ENCODE measurements at places on chromosomes 1 and 21.

- no peak for DNase-seq
These were observed 7.2 kb upstream of the CFHR5 start for GRCh38 chr1:196970182-196970581.

DNA sequence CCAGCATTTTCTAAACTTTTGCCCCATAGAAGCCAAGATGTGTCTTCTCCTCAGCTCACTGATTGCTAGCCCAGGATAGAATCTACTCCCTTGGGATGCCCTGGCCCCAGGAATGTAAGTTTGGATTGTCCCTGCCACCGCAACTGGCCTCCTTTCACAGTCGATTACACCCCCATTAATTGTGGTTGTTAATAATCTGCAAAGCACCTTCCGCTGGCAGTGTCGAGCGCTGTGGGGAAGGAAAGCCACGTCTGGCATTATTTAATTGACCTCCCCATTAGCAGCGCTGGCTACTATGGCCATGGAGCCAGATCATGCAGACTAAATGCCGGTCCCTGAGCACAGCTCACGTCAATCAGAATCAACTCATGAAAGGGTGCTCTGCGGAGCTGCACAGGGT lies 597.3 kb upstream of the PLXNA2 start:
- no peak for DNase-seq

DNA sequence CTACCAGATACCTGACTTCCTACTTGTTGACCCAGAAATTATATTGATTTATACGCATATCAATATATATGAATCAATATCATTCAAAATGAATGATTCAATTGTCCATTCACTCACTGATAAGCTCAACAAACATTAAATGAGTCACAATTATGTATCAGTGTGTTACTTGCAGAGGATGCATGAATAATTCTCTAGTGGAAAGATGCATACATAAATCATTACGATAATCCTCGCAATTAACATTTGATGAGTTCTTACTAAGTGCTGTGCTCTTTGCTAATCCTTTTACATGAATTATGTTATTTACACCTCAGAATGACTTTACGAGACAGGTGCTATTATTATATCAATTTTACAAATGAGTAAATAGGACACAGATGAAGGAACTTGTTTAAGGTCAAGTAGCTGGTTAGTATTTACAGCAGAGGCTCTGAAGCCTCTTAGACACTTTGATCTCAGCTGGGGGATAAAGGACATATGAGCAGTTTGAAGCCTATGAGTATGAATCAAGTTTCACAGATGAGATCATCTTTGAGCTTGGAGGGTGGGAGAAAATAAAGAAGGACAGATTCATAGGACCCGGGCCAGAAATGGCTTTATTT lies 112.8 kb upstream of the ADAMTS5 start:
- no peak for DNase-seq

- DNase-seq: no peak
These were observed 158.9 kb upstream of the PROX1 start for GRCh38 chr1:213828867-213829266.

DNA sequence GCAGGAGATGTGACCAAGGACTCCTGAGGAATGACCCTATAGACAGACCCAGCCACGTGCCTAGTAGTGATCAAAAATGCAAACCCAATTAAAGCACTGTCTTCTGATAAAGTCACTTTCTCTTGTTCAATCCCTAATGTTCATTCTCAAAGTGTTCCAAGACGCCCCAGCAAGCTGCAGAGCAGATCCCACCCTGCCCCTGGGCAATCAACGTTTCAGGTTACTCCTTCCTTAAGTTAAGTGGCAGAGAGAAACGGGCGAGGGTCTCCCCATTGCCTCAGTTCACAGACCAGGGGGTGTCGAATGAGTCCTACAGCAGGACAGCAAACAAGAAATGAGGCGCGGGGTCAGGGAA lies 699 bp upstream of the RGS2 start:
- no peak for DNase-seq

- no peak for DNase-seq
These were observed 6.1 kb downstream of the FLVCR1 start for GRCh38 chr1:212864201-212864600.

GRCh38 chr21:38802050-38803026 lies 3.4 kb upstream of the ETS2 start:
- DNase-seq: no peak

GRCh38 chr1:68570871-68571270 lies 74.0 kb upstream of the DEPDC1 start:
- no peak for DNase-seq

GRCh38 chr1:229032375-229032774 lies 238.5 kb upstream of the RAB4A start:
- no peak for DNase-seq

- DNase-seq: no peak
These were observed 15.1 kb downstream of the TRIM45 start for GRCh38 chr1:117106478-117106877.

- no peak for DNase-seq
These were observed 62.8 kb downstream of the RGS13 start for GRCh38 chr1:192698731-192699130.

DNA sequence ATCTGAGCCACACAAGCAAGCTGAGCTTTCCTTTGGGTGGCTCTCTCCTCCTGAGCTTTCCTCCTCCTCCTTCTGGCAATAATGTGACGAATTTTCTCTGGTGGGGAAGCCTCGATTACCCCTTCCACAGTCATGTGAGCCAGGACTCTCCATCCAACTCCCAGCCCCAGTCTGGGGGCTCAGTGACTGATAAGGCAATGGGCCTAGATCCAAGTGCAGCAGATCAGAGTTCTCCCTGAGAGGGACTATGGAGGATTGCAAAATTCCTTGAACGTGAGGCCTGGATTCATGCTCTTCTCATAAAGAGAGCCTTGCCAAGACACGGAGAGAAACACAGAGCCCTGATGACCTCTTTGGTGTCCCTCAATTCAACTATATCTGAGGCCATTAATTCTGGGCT lies 31.3 kb upstream of the TRIM67 start:
- no peak for DNase-seq

- no peak for DNase-seq
These were observed 2.9 kb downstream of the KIF1B start for GRCh38 chr1:10213186-10213705.

DNA sequence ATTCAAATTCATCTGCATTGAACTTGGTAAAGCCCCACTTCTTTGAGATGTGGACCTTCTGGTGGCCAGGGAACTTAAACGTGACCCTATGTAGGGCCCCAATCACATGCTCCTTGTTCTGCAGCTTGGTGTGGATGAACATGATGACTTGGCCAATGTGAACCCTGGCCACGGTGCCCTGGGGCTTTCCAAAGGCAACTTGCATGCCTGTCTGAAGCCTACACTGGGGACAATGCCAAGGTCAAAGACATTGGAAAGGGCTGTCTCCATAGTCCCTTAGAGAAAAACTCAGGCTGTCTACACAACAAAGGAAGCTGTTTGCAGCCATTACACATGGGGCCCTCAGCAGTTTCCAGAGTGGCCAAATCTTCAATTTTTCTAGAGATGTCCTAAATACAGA lies 8.9 kb upstream of the VPS13D start:
- no peak for DNase-seq

GRCh38 chr1:47023268-47024140 lies at the start of gene CYP4X1:
Gene CYP4X1, plus strand, starts transcription at chr1:47023669. Its CDS starts 149 bp downstream, at chr1:47023818.
- DNase-seq: no peak

DNA sequence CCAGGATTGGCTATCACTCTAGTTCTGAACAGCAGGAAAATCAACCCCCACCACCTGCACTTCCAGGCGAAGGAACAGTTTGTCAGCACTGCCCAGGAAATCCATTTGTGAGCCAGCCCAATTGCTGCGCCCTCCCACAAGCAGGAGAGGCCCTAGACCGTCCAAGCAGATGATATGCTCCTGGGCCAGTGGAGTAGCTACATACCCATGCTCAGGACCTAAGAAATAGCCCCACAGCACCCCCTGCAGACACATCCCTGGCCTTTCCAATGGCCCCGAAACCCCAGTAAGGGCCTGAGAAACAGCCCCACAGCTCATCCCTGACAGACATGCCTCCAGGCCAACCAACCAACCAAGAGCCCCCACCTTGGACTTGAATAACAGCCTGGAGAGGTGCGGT lies 111.5 kb upstream of the ZC3H11B start:
- DNase-seq: no peak

DNA sequence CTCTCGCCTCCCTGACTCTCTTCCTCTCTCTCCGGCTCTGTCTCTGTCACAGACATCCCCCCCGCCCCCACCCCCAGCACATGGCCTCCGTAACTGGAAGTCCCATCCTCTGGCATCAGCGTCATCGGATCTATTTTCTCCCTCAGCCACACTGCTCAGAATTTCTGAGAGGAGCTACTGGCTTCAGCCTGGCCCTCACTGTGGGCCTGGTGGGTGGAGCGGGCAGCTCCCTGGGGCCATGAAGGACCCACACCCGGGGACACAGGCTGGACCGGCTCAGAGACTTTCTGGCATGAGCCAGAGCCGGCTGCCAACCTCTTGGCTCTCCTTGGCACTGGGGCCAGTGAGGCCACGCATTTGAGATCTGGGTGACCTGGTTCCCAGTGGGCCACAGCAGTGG lies 61.2 kb upstream of the CASZ1 start:
- no peak for DNase-seq

- peak; percentile 77 for DNase-seq
These were observed 60.7 kb downstream of the HSF2BP start for GRCh38 chr21:43598416-43599120.

- peak; percentile 69 for DNase-seq
These were observed 123.2 kb upstream of the TNFSF4 start for GRCh38 chr1:173330149-173330951.

GRCh38 chr1:228863776-228864175 lies 128.5 kb downstream of the RHOU start:
- no peak for DNase-seq

DNA sequence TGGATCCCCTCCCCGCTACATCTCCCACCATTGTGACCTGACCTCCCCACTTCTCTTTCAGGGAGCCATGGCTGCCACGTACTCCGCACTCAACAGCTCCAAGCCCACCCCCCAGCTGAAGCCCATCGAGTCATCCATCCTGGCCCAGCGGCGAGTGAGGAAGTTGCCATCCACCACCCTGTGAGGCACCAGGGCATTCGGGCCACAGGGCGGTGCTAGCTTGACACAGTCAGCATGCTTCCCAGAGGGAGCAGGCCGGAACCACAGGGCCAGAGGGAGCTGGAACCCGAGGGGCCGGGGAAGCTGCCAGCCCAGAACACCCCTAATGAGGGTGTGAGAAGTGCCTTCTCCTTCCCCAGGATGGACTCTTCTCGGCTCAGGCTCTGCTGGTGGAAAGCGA lies 44.5 kb downstream of the RPS6KA1 start:
- no peak for DNase-seq

DNA sequence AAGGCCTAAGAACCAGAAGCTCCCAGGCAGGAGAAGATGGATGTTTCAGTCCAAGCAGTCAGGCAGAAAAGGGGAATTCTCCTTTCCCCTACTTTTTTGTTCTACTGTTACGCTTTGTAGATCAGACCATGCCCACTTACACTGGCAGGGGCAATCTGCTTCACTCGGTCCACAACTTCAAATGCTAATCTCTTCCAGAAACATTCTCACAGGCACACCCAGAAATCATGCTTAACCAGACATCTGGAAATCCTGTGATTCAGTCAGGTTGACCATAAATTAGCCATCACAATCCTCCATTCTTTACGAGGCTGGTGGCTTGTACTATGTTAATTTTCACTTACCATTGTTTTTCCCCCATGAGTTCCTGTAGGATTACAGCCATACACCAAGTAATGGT lies 23.8 kb upstream of the IL10 start:
- DNase-seq: no peak

- peak; percentile 32 for DNase-seq
These were observed 158.3 kb downstream of the FGGY start for GRCh38 chr1:59455206-59455605.

- no peak for DNase-seq
These were observed 21.1 kb upstream of the GPR88 start for GRCh38 chr1:100516857-100517256.

DNA sequence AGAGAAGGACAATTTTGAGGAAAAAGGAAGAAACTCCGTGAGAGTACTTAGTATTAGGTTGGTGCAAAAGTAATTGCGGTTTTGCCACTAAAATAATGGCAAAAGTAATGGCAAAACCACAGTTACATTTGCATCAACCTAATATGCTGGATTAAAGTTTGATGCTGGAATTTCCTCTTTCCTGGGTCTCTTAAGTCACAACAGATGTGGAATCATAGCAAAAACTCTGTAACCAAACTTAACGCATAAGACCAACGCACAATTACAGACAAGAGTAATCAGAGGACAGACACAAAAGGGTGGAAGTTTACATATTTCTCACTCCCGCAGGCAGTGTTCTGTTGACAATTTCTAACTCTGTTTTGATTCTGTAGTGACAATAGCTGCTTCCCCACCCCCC lies 182.4 kb downstream of the BACH1 start:
- no peak for DNase-seq

DNA sequence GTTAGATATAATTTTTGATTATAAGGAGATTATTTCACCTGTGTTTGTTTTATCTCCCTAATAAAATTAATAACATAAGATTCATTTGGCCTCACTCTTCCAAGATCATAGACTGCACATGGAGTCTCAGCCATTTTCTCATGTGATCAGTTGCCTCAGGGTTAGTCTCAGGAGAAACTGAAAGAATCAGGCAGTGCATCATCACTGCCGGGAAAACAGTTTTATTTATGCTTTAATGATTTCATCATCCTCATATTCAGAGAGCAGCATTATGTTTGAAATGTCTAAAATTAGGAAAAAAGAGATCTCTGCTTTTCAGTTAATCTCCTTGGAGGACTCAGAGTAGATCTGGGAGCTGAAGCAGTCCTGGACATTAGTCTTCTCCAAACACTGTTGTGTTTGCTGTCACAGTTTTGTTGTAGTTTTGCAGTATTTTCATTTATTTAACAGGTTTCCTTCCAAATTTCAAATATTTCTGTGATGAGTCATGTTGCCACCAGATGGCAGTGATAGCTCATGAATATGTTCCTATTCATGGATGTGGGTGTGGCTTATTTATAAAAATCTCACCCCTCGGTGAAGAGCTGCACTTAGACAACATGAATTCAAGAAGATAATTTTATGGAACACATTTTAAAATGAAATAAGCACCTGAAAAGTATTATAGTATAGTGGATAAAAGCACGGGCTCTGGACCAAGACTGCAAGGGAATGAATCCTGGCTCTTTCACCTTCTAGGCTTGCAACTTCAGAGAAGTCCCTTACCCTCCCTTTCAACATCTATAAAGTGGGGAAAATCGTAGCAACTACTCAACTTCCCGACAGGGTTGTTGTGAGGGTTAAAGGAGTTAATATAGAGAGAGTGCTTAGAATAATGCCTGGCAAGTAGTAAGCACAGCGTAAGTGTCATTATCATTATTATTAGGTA lies 31.2 kb downstream of the CHD1L start:
- peak; percentile 76 for DNase-seq

GRCh38 chr1:32353431-32353830 lies 8.9 kb downstream of the FAM229A start:
- no peak for DNase-seq

DNA sequence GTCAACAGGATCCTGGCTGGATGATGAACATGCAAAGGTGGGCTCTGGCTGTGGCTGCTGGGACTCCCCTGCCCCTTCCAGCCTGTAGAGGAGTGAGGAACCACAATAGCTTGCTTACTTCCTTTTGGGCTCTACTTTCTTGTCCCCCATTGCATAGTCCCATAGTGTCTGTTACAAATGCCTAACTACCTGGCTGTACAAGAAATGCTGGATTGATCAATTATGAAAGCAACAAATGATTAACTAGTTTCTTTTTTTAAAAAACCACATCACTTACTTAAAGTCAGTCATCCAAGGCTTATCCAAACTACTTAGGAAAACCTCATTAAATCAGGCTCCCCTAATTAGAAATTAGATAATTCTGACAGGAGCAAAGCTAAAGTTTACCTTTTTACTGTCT lies 514.1 kb upstream of the PKN2 start:
- no peak for DNase-seq

Data from brain microvascular endothelial cell (primary cell).